ENCODE measurements at places on chromosomes 2 and 18.
A peak's percentile ranks its signal among the peaks of the same experiment; 100 is the strongest.

- no peak for DNase-seq
Measured at GRCh38 chr18:75045272-75045671, 163.7 kb downstream of the PTGR3 start.

GRCh38 chr2:106956879-106957278 lies 70.9 kb upstream of the ST6GAL2 start:
- peak; percentile 97 for DNase-seq

DNA sequence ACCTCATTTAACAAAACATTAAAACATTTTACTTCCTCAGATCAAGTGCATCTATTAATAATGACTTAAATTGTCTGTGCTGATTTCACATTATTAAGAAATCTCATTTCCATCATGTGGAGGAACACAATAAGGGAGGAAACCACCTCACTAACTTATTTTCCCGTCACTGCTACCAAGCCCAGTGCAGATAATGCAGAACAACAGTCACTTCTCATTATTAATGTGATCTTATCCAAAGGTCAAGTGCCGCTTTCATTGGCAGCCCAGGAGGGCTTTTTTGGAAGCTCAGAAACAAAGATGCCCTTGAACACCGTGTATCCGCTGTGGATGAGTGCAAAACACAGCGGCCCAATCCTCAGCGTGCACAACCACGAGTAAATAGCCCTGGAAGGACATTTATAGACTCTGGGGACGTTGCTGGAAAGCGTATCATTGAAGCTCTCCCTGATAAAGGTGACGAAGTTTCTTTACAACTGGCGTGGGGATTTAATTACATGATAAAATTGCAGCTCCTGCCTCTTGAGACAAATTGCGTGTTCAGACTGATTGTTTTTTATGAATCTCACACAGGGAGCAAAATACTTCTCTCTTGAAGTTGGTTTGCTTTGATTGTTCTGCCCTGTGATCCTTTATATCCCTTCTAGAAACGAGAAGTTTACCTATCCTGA lies 13.2 kb downstream of the ASB18 start:
- DNase-seq: no peak

DNA sequence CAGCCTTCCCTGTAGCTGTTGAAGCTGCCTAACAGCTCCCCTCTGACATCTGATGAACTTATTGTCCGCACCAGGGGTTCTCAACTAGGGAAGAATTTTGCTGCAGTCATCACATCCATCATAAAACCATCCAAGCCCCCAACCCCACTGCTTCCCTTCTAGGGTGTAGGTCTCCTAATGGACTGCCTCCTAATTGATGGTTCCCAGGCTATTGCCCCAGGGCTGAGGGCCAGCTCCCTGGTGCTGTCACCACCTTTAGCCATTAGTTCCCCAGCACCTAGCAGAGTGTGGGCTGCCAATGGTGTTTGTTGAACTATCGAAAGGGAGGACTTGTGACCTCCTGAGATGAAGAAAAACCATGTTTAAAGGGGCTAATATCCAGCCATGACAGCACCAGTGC lies 125.9 kb downstream of the NCKAP5 start:
- no peak for DNase-seq

- no peak for DNase-seq
Measured at GRCh38 chr2:12773586-12774394, 57.1 kb downstream of the TRIB2 start.

GRCh38 chr2:215671691-215672090 lies 235.8 kb upstream of the FN1 start:
- no peak for DNase-seq

- no peak for DNase-seq
Measured at GRCh38 chr2:129712676-129712985, 266.8 kb upstream of the RAB6C start.

DNA sequence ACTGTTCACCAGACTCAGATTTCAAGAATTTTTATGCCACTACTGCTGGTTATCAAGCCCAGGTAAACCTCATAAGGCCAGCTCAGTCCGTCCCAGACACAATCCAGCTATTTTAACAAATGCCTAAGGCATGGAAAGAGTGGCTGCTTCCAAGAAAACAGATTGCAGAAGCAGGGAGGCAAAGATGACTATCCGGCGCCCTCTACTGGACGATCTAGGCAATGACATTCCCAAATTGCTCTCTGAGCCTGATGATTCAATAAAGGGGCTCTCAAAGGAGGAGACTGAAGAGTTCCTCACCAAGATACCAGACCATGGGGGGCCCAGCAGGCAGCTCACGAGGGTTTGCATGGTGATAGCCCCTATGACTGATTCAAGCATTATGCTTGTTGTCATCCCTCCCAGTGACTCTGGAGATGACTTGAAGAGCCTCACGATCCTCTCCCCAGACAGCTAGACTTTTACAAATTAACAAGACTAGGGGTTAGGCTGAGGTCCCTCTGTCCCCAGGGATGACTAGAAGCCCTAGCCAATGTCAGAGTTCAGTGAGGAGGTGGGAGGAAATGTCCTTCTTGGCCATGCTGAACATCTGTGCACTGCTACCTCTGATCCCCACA lies 25.0 kb downstream of the SERPINB8 start:
- peak; percentile 78 for DNase-seq

DNA sequence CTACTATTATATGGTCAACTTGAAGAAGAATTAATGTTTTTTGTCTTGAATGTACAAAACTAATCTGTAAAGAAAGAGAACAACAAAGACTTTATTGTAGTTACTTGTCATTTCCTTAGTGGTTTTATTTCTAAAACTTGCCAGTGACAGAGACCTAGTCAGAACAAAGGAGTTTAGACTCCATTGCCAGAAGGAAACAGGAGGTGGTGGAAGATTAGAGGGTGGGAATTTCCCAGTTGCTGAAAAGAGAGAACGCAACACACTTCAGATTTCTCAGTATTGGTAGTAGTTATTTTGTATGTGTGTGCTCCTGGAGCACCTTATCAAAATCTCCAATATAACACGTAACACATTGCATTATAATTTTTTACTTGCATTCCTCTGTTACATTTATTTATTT lies 81.4 kb downstream of the CDCA7 start:
- no peak for DNase-seq

DNA sequence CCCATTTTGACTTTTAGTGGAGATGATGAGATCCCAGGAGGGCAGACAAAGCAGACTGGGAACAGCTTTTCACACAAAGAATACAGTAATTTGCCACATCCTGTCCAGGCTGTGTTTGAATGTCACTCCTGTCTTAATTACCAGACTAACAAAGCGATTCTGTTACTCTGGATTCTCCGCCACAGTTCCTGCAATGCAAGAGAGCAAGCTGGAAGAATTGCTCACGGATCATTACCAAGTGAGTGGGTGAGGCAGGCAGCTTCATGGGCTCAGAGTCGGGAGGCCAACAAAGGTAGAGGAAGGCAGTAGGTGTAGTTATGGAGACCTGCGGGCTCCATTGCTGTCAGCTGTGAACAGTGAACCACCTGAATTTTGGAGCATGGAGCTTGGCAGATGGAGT lies 250.5 kb upstream of the ATP5MC3 start:
- no peak for DNase-seq

- no peak for DNase-seq
Measured at GRCh38 chr2:180905461-180905860, 74.9 kb upstream of the UBE2E3 start.

- no peak for DNase-seq
Measured at GRCh38 chr18:68500556-68500955, 214.4 kb downstream of the TMX3 start.

DNA sequence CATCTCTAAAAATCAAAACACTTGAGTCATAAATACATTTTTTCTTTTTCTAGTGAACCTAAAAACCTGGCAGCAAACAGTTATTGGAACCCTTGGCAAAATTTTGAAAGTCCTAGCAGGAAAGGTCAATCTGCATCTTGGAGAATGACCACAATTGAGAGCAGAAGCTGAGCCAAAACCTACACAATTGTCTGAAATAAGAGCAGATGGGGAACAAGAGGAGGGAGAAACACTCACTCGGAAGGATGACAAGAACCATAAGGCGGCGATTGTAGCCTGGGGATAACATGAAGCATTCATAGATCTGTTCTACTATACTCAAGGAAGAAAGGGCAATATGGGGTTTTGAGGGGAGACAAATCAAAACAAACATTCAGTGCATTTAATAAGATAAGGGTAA lies 117.0 kb downstream of the CHN1 start:
- no peak for DNase-seq

GRCh38 chr18:58462975-58463374 lies 165.9 kb downstream of the ALPK2 start:
- no peak for DNase-seq

DNA sequence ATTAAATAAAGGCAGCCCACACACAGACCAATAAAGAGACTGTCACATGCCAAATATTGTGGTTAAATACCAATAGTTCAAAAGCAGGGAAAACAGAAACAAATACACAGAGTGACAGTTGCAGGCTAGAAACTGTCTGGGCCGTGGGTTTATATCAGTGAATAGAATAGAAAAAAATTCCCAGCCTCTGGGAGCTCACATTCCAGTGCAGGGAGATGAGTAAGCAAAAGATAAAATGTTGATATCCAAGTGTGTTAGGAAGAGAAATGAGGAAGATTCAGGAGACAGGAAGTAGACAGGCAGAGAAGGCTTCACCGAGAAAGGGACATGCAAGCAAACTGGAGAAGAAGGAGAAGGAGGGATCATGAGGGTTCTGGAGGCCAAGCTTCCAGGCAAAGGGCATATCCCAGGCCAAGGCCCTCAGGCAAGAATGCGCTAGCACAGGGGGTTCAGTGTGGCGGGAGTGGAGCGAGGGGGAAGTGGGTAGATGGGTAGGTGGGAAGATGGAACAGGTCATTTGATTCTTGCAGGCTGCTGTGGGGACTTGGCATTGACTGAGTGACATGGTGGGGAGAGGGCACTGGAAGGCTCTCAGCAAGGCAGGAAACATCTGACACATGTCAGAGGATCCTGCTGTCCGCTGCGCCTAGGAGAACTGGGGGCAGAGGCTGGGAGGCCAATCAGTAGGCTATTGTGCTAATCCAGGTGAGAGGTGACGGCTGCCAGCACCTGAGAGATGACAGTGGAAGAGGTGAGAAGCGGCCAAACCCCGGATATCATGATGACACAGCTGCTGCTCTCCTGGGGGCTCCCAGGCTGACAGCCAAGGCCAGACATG lies 89.2 kb downstream of the ZBTB7C start:
- DNase-seq: peak; percentile 58

- DNase-seq: peak; percentile 89
Measured at GRCh38 chr2:182372661-182373060, 54.2 kb downstream of the PDE1A start.

GRCh38 chr2:71721669-71722068 lies 268.3 kb downstream of the DYSF start:
- DNase-seq: peak; percentile 62

Measured in GM23248 (cell line).